ENCODE measurements at places on chromosomes 16 and 17.

DNA sequence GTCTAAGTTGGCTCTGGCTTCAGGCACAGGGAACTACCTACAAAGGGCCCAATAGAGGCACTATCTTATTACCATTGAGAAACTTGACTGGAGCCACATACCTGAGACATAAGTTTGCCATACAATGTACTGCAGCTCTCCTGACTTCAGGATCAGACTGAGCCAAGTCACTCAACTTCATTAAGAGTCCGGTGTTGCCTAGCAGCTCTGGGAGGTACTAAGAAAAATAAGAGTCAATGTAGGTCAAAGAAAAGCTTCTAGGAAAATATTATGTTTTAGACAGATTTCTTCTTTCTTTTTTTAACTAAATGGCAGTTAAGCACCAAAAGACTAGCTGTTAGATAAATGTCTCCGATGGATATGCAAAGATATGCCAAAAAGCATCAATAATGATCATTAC is 5.7 kb downstream of the HEATR6 start:
- DNase-seq, result no peak

GRCh38 chr17:66975614-66976378 is 11.3 kb downstream of the CACNG4 start:
- no peak for DNase-seq

GRCh38 chr17:71790791-71791190 is 330.0 kb upstream of the SOX9 start:
- no peak for DNase-seq

DNA sequence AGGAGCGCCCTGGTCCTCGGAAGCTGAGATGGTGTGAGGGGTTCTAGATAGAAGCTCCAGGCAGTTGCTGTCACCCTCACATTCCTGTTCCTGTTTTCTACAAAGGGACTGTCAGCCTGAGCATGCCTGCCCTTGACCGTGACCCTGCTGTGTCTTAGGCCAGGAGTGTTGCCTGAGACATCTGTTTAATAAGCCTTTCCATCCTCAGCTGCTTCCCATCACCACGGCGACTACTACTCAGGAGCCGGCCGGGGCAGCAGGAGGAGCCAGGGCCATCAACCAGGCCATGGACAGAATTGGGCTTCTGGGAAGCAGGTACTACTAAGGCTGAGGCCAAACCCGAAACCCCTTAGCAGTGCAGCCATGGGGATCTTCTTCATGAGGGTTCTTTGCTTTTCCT is 151.4 kb downstream of the KATNIP start:
- no peak for DNase-seq

DNA sequence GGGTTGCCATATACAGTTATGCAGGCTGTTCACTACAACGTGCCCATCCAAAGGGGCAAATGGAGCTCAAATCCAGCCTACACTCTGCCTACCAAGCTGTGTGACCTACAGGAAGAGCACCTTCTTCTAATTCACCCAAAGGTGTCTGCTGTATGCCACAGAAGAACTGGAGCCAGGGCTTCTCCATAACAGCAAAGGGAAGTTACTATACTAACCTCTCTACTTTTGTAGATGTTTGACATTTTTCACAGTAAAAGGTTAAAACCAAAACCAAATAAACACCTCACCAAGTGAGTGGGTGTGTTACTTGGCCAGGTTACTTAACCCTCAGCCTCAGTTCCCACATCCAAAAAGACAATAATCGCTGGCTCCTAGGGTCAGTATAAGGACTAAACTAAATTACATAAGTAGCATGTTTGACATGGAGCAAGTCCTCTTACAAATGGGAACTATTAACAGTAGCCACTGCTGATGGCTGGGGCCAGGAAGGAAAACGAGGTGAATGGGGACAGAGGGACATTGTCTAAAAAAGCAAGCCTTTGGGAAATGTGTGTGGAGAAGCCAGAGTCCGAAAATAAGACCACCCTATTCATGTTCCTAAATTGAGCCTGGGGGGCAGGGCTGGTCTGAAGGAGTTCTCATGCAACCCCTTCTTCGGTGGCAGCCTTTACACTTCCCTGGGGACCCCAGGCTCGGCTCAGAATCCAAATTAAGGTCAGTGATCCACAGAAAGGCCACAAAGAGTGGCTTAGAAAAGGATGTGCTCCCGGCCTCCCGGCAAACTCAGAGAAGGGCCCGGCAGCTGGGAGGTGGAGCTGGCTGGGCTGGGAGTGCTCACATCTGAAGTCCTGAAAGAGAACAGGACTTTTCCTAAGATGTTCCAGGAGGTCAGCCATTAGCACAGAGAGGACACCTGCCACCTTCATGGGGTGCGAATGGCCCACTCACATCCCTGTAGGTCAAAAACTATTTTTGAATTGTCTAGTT is 13.5 kb downstream of the CUEDC1 start:
- no peak for DNase-seq

DNA sequence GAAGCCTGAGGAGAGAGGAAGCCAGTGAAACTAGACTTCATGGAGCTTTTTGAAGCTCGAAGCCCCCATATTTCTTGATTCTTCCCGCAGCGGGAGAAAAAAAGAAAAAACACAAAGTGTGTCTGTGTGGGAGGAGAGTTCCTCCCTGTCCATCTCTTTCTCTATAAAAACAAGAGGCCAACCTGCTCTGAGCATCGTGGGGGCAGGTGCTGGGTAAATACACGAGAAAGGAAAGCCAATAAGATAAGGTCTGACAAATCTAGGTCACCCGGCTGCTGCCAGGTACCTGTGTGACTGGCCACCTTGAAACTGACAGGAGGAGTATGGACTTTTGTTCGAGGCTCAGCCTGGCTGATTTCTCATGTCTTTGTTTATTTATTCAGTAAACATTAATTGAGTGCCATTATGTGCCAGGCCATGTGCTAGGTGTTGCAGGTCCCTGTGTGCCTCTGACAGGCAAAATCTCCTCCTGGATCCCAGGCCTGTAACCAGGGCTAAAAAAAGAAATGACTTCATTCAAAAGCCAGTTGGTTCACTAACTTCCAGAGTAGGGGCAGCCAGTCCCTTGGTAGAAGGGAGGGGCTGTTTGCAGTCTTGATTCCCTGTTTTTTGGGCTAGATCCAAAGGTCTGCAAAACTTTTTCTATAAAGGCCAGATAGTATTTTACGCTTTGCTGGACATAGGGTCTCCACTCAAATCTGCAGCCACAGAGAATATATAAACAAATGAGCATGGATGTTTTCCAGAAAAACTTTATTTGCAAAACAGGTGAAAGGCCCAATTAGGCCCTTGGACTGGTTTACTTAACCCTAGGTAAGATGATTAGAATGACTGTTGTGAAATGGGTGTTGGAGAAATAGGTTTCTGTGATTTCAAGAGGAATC is 35.6 kb downstream of the YPEL2 start:
- DNase-seq, result peak; percentile 65

DNA sequence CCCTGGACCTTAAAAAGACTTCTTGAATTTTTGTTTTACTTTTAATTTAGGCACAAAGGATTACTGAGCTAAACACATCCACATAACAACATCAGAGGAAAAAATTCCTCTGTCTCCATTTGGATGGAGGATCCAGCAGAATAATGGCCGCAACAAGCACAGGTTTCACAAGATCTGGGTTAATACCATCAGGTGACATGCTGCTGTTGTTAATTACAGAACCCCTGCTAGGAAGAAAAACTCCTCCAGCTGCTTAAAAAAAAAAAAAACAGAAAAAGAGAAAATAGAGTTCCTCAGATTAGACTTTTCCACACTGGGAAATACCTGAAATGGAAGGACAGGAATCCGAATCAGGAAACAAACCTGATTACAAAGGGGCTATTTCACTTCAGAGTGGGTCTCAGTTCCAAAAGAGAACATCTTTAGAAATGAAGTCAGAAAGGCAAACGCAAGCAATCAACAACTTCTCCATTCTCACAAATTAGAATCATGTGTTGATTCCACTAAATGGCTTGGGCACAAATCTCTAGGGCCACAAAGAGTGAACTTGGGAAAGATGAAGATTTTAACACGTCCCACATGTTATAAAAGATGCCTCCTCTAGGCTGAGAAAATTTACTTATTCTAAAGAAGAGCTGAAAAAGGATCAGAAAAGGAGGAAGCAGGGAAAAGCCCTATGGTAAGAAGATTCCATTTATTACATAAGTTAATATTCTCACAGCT is 44.0 kb downstream of the SPOP start:
- DNase-seq, result no peak

DNA sequence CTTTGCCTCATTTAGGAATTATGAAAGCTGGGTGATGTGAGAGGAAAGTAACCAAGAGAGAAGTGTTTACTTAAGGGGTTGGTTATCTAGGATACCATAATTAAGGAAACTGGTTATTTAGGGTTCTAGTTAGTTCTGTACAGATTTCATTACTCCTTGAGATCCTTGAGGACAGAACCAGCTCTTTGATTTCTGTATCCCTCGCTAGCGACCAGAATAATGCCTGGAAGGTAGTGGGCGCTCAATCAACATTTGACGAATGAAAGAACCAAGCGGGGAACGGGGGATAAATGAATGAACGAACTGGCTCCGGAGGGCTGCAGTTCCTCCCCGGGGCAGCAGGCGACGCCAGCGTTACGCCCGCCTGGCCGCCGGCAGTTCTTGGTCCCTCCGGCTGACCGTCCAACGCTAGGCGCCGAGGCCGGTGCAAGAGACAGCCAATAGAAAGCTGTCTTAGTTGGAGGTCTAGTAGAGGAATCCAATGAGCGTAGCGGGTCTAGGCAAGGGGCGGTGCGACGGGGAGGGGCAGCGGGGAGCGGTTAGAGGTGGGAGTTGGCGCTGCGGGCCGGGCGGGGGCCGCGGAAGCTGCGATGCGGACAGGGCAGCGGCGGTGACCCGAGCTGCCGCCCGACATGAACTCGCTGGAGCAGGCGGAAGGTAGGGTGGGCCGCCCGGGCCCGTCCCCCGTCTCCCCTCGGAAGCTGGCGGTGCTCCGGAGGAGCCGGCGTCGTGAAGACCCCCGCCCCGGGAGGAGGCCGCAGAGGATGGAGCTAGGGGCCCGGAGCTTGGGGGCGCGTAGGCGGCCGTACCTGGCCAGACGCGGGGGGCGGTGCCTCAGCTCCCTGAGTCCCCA is at the start of gene CNEP1R1:
Gene CNEP1R1 (plus strand): TSS at position 542 of the 853 bp plus-strand sequence. CDS start 91 bp downstream, at position 633.
- DNase-seq, result peak; percentile 99

- DNase-seq, result no peak
Measured at GRCh38 chr17:36092230-36092629, 2.3 kb upstream of the CCL3 start.

GRCh38 chr16:85667841-85668413 is 20.8 kb downstream of the GINS2 start:
- no peak for DNase-seq

- peak; percentile 61 for DNase-seq
Measured at GRCh38 chr16:55701442-55702319, 45.9 kb downstream of the SLC6A2 start.
